NCI-H526 treated with DMSO at 0.1 percent for 48 hours (cell line): ENCODE measurements at places on chromosomes 2 and 18.

DNA sequence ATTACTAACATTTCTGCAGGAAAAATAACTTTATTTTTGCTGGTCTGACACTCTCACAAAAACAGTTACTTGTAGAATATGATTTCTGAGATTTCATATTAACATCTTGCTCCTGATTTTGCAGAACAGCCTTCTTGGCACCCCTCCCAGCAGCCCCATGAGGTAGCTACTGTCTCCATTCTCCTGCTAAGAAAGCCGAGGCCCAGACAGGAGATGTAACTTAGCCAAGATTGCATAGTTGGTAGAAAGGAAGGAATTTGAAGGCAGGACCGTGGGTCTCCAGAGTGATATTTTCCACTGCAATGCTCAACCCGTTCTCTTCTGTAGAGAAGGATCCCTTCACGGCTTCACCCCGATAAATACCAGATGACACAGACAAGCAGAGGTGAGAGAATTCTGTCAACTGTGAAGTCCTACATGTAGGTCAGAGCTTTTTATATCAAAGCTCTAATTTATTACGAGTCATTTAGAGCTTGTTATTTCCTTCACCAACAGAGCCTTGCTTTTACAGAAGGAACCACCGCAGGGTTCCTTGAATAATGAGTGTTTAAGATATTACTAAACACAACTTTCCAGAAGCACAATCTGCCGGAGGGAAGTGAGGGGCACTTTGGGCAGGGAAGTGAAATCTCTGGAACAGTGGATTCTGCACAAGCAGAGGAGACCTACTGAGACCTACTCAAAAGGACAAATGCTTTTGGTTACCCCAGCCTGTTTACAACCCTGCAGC, 48.0 kb upstream of the MYCN start:
- no peak for DNase-seq

- no peak for DNase-seq
Observed at GRCh38 chr2:85846411-85846810, 42.4 kb downstream of the ST3GAL5 start.

DNA sequence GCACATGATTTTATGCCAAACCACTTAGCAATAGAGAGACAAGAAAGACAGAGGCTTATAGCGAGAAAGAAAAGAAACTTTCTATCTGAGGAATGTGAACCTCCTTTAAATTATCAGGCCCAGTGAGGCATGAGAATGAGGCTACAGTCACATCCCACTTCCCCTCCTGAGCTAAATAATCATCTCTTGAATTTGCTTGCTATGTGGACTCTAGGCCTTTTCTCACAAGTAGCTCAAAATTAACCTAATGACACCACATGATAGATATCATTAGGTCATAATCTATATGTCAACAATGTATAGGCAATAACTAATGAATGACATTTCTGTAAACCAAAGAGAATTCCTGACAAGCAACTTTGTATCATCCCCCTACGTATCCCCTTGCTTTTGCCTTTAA, 301.5 kb upstream of the MGAT5 start:
- DNase-seq = no peak

GRCh38 chr2:12396699-12397098, 320.0 kb upstream of the TRIB2 start:
- no peak for DNase-seq

GRCh38 chr2:178404368-178404767, 46.6 kb downstream of the PRKRA start:
- DNase-seq = no peak

GRCh38 chr2:194826241-194826640, 830.8 kb upstream of the SLC39A10 start:
- no peak for DNase-seq

DNA sequence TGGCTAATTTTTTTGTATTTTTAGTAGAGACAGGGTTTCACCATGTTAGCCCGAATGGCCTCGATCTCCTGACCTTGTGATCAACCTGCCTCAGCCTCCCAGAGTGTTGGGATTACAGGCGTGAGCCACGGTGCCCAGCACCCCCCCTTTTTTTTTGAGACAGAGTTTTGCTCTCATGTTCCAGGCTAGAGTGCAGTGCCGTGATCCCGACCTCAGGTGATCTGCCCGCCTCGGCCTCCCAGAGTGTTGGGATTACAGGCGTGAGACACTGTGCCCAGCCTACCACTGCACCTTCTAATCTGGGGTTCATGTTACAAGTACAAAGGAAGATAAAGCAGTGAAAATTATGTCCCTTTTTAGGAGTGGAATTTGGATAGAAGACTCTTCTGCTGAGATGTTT, 41.5 kb upstream of the CABLES1 start:
- DNase-seq = no peak
